Calu3 (cell line): ENCODE measurements at places on chromosomes 5 and 9. TPM values are rescaled to one million over a fixed set of nuclear protein-coding genes. Genes with fewer than 3 reads are reported as not detected.

DNA sequence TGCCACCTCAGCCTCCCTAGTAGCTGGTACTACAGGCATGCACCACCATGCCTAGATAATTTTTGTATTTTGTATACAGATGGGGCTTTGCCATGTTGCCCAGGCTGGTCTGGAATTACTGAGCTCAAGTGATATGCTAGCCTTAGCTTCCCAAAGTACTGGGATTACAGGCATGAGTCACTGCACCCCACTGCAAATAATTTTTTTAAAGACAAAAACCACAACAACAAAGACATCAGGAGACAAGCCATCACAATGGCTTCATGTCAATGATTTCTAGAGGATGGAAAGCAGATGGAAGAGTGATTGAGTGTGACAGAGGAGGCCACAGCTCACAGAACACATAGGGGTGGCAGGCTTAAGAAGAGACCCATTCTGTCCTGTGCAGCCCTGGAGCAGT, 97.9 kb upstream of the PCSK1 start:
- H3K27me3 ChIP-seq, result no peaks in the 10 kb centered on the region
- no peaks in the 10 kb centered on the region for H3K36me3 ChIP-seq
- no peak for DNase-seq
- no peaks in the 10 kb centered on the region for H3K4me1 ChIP-seq
- no peak overlapping the region for H3K4me3 ChIP-seq
- H3K27ac ChIP-seq, result no peak overlapping the region

GRCh38 chr9:136943291-136944211, 987 bp downstream of the FBXW5 start:
- peak overlapping the region; percentile 63 for H3K4me3 ChIP-seq
- peak; percentile 46 for DNase-seq
- peaks cover 15% of the 10 kb centered on the region for H3K4me1 ChIP-seq

Gene ELAVL2
- not detected in 2 replicates for total RNA-seq

Gene ZMYND19
- 30.0 and 31.7 TPM in 2 replicates for total RNA-seq

DNA sequence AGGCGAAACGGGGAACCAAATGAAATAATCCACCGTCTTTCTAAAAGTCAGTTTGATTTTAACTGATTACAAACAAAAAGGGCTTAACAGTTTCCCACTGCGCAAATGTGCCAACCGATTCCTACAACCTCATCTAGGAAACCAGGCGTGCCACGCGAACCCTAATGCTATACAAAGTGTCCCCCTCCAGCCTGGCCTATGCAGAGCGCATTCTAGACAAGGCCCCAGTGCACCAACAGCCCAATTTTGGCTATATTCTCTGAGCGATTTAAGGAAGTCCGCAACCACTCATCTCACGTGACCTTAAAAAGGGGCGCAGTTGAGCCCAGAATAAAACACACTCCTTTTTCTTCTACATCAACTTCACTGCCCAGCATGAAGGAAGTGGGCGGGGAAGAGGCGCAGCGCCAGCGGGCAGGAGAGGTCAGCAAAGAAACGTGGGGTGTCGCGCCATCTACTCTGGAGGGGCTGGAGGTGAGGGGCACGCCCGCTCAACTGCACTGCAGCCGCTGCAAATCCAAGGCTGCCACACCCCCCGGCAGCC, 779 bp downstream of the FAM13B start:
- peaks cover 48% of the 10 kb centered on the region for H3K4me1 ChIP-seq
- peak overlapping the region; percentile 98 for H3K27ac ChIP-seq
- H3K36me3 ChIP-seq, result peaks cover 40% of the 10 kb centered on the region
- H3K4me3 ChIP-seq, result peak overlapping the region; percentile 100
- H3K27me3 ChIP-seq, result no peaks in the 10 kb centered on the region
- no peak for DNase-seq

- no peak overlapping the region for H3K4me3 ChIP-seq
- H3K36me3 ChIP-seq, result peaks cover 6% of the 10 kb centered on the region
- peaks cover 12% of the 10 kb centered on the region for H3K27me3 ChIP-seq
- no peak for DNase-seq
- H3K27ac ChIP-seq, result no peak overlapping the region
- peaks cover 20% of the 10 kb centered on the region for H3K4me1 ChIP-seq
Observed at GRCh38 chr9:91102269-91102668, 259.4 kb downstream of the AUH start.

Gene TAF11L2
- total RNA-seq, result not detected in 2 replicates
